ENCODE measurements at places on chromosomes 4 and X.

- no peak for DNase-seq
Observed at GRCh38 chr4:84147831-84148230, 351.3 kb downstream of the NKX6-1 start.

DNA sequence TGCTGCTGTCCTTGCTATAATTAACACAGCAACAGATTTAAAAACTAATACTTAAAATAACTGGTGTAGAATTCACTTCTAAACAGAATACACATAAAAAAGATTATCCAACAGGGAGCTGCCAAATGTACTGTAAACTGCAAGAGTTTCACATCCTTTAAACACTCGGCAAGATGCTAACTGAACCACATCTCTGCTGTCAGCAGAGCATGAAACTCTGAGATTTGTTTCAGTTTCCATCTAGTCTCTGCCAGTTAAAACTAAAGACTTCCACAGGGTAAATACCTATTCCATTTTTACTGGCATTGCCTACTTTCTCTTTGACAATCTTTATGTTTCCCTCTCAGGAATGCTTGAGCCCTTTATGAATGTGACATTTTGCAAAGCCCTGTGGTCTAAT is 127.7 kb downstream of the SLC7A11 start:
- DNase-seq = no peak

DNA sequence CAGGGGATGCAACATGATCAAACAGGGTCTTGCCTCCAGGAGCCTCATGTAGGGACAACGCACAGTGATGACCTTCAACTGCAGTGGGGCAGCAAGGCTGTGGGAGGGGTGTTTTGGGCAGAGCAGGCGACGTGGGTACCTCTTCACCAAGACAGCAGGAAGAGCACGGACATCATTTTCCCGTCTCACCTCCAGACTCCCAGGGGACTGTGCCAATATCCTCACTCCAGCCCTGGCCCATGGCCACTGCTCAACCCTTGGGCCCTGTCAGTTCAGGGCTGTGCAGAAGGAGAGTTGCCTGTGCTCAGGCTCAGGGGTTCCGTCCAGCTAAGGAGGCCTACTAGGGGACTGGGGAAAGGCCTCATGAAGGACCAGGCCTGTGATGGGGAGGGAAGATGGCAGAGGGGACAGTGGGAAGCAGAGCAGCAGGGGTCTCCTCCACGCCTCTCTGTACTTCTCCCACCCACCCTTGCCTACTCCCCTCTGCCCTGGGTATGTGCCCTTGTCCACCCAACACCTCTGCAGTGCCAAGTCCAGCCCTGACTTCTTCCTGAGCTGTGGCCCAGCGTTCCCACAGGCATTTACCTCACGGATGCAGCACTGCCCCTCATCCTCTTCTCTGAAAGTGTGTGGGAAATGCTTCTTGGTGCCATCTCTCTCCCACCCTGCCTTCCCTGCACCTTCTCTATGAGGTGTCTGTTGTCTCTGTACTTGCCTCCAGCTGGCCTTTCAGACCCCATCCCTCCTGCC is 1.4 kb downstream of the IL9R start:
- DNase-seq = no peak

DNA sequence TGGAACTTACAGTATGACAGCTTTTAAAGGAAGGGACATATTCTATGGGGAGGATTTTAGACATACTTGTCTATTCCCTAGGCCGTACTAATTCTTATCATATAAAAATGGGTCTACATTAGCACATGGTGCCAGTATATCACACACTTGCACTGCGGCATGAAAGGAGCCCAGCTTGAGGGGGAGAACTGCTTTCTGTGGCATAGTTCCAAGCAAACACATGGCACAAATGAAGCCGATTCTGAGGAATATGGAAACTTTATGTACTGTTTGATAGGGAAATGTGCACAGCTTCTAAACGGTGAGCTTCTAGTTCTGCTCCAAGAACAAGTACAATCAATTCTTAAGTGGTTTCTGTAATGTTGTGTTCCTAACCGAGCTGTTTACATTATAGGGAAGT is 675.6 kb upstream of the FTHL17 start:
- no peak for DNase-seq

GRCh38 chrX:56762707-56763555 is 33.9 kb downstream of the NBDY start:
- DNase-seq = no peak

DNA sequence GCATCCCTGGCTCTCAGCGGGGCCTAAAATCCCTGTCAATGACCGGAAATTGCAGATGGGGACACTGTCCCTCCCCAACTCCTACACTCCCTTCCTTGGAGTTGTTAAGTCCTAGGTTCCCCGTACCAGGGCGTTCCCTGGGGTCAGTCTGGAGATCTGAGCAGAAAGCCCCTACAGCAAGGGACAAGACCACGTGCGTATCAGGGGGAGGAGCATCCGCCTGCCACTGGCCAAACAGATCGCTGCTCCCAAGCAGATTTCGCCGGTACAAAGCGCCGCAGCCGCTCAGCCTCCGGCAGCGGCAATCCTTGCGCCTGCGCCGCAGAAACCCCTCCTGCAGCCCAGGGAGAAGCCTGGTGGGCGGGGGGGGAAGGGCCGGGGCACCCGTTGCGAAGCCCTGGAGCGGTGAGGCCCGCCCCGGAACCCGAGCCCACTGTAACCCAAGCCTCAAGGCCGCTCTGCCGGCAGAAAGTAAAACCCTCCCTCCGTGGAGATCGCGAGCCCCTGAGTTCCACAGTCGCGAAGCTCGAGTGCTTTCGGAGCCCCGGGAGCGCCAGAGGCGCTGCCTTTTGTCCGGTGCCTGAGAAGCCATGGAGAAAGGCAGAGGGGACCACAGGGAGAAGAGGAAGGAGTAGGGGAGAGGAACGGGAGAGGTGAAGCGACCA is 2.7 kb downstream of the CRMP1 start:
- peak; percentile 77 for DNase-seq

DNA sequence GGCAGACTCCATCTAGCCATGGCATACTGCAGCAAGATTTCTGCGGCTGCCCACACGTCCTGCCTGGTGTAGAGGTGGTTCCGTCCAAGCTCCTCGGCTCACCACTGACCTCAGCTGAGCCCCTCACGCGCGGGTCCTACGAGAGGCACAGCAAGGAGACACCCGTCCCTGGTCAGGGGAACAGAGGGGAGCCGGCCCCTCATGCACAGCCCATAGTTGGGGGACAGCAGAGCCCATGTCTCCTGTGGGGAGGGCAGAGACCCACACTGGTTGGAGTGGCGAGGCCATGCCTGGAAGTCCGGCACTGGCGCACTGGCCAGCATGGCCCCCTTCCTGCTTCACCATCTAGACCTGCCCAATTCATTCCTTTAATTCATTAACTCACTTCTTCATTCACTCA is 80.8 kb downstream of the HTRA3 start:
- DNase-seq = no peak

DNA sequence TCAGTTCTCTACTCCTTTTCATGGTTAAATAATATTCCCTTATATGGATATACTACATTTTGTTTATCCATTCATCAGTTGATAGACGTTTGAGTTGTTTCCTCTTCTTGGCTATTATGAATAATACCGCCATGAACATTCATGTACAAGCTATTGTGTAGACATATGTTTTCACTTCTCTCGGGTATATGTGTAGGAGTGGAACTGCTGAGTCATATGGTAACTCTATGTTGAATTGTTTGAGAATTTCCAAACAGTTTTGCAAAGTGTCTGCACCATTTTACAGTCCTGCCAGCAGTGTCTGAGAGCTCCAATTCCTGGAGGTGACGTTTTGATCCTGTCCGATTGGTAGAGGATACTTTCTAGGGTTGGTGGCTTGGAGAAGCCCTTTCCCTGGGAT is 23.6 kb downstream of the PLAC1 start:
- no peak for DNase-seq

GRCh38 chr4:101792056-101792590 is 1.6 kb downstream of the BANK1 start:
- DNase-seq = no peak

DNA sequence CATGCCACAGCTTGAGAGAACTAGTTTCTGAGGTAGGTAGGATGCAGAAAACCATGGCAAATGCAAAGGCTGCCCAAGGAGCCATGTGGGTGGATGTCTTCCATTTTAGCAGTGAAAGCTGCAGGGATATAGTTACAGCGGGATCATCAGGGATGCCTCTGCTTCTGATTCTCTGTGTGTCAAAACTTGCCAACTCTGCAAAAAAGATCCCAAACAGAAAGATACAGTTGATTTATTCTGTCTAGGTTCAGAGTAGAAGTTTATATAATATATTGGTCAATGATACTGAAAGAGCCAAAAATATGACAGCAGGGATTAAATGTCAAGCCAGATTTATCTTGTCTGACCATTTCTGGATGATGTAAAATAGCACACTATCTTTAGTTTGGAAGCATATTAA is 42.4 kb upstream of the SFRP2 start:
- no peak for DNase-seq

DNA sequence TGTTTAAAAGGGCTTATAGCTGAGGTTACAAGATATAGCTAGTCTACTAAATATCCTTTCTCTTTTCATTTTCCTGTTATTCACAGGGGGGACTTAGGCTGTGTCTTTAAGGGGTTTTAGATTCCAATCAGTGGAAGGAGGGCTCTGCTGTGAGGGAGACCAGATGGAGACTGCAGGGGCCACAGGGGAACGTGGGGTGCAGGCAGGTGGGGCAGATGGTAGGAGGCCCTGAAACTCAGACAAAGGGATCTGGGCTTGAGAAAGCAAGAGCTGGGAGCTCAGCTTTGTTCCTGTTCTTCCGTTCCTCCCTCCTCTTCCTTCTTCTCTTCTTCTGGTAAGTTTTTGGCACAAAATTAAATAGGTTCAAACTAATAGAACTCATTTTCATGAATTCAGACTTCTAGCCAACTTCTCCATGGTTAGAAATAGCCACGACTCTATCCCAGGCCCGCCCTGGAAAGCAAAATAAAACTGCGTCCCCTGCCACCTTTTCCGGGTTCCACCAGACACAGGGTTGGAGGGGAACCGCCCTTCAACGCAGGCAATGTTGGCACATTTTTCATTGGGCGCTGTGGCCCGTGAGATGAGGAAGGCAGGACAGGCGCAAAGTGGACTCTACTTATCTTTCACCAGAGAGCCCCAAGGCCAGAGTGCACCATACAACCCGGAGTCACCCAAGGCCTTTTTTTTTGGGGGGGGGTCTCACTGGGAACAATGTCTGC is 3.5 kb upstream of the TMSB4X start:
- no peak for DNase-seq

- DNase-seq = no peak
Observed at GRCh38 chrX:149858592-149858991, 22.4 kb upstream of the MAGEA8 start.

- DNase-seq = no peak
Observed at GRCh38 chrX:68822641-68823410, 6.0 kb upstream of the EFNB1 start.

DNA sequence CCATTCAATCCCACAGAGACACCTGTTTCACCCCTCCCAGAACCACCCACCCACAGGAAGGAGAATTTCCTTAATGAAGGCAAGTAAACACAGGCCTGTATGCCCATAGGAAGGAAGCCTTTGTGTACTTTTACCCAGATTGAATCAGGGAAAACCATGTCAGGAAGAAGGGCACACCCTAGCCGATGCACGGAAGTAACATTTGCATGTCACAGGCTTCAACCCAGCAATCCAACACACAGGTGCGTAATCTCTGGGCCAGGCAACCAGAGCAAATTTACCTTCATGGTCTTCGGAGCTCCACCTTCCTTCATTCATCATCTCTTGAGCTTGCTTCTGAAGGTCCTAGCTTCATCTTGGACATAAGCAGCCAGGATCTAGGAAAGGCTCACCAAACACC is 206.3 kb downstream of the SHROOM3 start:
- DNase-seq = no peak

GRCh38 chr4:122377352-122377751 is 1.5 kb upstream of the ADAD1 start:
- DNase-seq = no peak

GRCh38 chr4:100114909-100115308 is 75.4 kb downstream of the DDIT4L start:
- no peak for DNase-seq

GRCh38 chr4:180240670-180241069 is 2002.5 kb upstream of the TENM3 start:
- DNase-seq = no peak

- DNase-seq = no peak
Observed at GRCh38 chrX:109934935-109935334, 68.0 kb upstream of the TMEM164 start.

DNA sequence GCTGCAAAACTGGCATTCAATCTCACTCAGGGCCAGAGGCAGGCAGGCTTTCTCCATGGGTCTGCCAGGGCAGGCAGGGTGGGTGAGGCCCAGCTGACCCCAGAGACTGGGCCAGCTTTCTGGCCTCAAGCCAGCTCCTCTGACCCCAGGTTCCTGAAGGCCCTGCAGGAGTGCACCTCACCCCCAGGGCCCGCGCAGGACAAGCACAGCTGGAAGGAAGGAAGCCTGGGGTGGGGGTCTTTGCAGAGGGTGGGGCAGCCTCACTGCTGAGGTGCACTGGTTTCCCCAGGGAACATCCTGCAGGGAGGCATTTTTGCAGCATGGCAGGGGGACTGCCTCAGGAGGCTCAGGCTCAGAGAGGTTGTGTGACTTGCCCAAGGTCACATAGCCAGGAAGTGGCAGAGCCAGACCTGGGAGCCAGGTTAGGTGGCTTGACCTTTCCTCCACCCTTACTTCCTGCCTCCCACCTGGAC is 31.5 kb upstream of the AFAP1 start:
- DNase-seq = no peak

DNA sequence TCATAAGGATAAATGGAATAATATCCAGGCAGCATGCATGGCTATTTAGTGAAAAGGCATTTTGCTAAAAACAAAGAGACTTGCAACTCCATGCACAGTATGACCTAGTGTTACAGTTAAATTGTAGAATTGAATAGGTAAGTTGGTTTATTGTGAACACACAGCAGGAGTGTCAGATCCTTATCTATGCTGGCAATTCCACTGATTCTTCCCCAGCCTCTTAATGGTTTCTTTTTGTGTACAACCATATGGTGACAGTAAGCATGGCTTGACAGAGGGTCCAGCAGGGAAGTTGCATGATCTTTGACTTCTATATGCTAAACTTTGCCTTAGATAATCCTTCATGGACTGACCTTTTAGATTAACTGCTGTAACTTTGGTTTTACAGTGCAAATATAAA is 936.6 kb upstream of the EPHA5 start:
- DNase-seq = no peak

- DNase-seq = no peak
Observed at GRCh38 chrX:586351-586750, 44.2 kb upstream of the SHOX start.

- no peak for DNase-seq
Observed at GRCh38 chr4:72094059-72094797, 62.4 kb downstream of the NPFFR2 start.

Measured in neuronal stem cell (in vitro differentiated cells).